Lower lobe of right lung (tissue), 2 donors: ENCODE measurements at places on chromosomes 7 and 10. TPM values are rescaled to one million over a fixed set of nuclear protein-coding genes. Genes with fewer than 3 reads are reported as not detected.

OPALIN gene
- total RNA-seq: not detected

SUGCT gene
- 1.7 TPM for total RNA-seq

PON1 gene
- total RNA-seq: 0.24 TPM

MSS51 gene
- total RNA-seq: 2.7 TPM

ADAM22 gene
- 2.7 TPM for total RNA-seq

SPDYE18 gene
- total RNA-seq: 1.5 TPM

DEPP1 gene
- total RNA-seq: 108 TPM

DNA sequence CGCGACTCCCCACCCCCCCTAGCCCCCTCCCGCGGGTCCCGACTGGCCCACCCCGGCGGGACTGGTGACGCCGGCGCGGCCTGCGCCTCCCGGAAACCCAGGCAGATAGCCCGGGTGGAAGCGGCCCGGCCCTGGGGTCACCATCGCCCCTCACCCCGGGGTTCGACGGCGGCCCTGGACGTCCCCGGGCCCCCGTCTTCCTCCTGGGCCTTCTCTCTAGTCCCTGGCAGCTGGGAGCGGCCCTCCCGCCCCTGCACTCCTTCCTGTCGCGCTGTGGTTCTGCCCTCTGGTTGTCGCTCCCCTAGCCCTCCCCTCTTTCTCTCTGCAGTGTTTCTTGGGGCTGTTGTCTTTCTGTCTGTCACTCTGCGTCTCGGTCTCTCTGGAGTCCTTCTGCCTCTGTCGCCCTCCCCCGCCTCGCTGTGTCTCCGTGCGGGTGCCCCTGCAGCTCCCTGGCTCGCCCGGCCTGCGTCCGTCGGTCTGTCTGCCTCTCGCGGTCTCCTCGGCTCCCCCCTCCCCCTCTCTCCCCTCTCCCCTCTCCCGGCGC lies 90.5 kb upstream of the PAX2 start:
- no peak overlapping the region for H3K27ac ChIP-seq
- H3K27me3 ChIP-seq: peaks cover 83% of the 10 kb centered on the region
- H3K36me3 ChIP-seq: no peaks in the 10 kb centered on the region

DNA sequence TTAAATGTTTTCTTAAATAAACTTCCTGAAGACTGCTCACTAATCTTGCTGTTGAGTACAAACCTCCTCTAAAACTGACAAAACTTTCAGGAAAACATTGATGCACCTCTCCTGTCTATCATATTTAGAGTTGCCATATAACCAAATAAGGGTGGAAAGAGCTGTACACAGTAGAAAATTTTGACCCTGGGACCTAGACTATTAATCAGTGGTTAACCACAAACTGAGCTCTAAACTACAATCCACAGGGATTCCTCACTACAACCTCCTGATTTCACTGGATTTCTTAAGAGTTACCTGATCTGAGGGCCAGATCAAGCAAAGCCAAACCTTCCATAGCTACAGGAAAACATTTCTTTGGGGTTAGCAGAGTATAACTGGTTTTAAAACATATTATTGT lies 39.9 kb upstream of the WNT16 start:
- H3K27me3 ChIP-seq: no peaks in the 10 kb centered on the region
- H3K4me3 ChIP-seq: no peak overlapping the region
- H3K36me3 ChIP-seq: no peaks in the 10 kb centered on the region
- DNase-seq: no peak

DNA sequence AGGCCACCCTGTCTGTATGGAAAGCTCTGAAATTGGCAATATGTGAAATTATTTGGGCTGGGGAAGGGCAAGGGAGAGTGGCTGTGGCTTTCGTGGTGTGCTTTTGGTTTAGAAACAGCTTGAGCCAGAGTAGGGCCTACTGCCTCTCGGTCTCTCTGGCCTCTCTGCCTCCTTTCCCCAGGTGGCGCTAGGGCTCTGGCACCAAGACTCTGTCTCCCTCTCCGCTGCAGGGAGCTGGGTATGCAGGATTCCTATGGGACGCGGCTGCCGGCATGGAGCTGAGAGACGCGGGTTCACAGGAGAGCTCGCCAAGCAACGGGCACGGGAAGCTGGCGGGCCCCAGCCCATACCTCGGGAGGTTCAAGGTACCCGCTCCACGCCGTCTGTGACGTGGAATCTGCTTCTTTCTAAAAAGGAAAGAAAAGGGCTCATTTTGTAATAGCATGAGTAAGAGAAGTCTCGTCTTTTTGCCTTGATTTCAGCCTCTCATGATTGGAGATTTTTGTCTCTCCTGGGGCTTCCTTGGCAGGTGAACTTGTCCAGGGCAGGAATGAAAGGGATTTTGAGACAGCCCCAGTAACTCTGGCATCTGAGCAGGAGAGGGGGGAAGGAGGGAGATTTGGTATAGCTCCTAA lies 105.1 kb upstream of the ANLN start:
- no peaks in the 10 kb centered on the region for H3K27me3 ChIP-seq
- no peak overlapping the region for H3K27ac ChIP-seq
- DNase-seq: no peak
- H3K36me3 ChIP-seq: no peaks in the 10 kb centered on the region
- peaks cover 56% of the 10 kb centered on the region for H3K4me1 ChIP-seq

DNA sequence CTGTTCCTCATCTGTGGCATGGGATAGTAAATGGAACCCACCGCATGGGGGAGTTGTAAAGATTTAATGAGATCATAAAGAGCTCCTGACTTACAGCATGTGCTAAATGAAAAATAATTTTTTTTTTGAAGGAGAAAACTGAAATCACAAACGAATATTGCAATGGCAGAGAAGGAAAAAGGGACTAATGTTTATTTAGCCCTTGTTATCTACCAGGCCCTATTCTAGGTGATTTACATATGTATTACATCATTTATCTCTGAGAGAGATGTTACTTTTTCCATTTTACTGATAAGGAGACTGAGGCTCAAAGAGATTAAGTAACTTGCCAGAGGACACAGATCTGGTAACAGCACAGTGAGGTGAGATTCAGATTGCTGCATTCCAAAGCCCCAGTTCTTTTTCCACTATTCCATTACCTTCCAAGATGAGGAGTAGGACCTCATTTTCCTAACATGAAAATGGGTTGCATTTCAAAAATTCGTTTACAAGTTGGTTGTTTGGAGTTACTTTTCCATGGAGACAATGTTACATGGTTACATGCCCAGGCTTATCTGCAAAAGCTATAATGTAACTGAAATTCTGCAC lies 28.6 kb downstream of the VCL start:
- no peak overlapping the region for H3K4me3 ChIP-seq
- H3K27ac ChIP-seq: no peak overlapping the region
- DNase-seq: no peak
- H3K36me3 ChIP-seq: no peaks in the 10 kb centered on the region

GRCh38 chr10:91598211-91598977 lies 34.5 kb downstream of the PPP1R3C start:
- no peaks in the 10 kb centered on the region for H3K36me3 ChIP-seq
- H3K27me3 ChIP-seq: no peaks in the 10 kb centered on the region
- no peak for DNase-seq

- no peak overlapping the region for H3K27ac ChIP-seq
- no peak for DNase-seq
- no peak overlapping the region for H3K4me3 ChIP-seq
- H3K27me3 ChIP-seq: no peaks in the 10 kb centered on the region
- no peaks in the 10 kb centered on the region for H3K36me3 ChIP-seq
These were observed 130.7 kb upstream of the KMT2E start for GRCh38 chr7:104883248-104883717.

- DNase-seq: no peak
- H3K27me3 ChIP-seq: no peaks in the 10 kb centered on the region
- H3K4me3 ChIP-seq: no peak overlapping the region
- no peaks in the 10 kb centered on the region for H3K36me3 ChIP-seq
- H3K27ac ChIP-seq: no peak overlapping the region
- no peaks in the 10 kb centered on the region for H3K4me1 ChIP-seq
These were observed 15.6 kb downstream of the GRIFIN start for GRCh38 chr7:2460641-2461040.

DNA sequence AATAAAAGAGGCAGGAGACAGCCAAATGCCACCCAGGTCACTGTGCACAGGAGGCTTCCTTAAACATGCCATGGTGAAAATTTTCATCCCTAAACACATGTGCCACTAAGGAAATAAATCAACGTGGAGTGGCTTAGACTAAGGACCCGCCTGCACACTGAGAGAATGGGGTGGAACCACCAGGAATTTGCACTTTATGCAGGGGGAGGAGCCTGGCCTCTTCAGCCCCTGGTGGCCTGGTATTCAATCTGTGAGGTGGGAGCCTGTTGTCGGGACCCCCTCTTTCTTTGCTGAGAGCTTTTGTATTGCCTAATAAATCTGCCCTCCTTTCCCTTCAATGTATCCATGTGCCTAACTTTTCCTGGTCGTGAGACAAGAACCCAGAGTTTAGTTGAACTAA lies 204.6 kb upstream of the NRP1 start:
- H3K36me3 ChIP-seq: no peaks in the 10 kb centered on the region
- DNase-seq: no peak
- no peaks in the 10 kb centered on the region for H3K27me3 ChIP-seq
- H3K4me3 ChIP-seq: no peak overlapping the region
- H3K27ac ChIP-seq: no peak overlapping the region

DNA sequence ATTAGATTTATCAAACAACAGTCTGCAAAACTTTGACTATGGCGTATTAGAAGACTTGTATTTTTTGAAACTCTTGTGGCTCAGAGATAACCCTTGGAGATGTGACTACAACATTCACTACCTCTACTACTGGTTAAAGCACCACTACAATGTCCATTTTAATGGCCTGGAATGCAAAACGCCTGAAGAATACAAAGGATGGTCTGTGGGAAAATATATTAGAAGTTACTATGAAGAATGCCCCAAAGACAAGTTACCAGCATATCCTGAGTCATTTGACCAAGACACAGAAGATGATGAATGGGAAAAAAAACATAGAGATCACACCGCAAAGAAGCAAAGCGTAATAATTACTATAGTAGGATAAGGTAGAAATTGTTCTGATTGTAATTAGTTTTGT lies 31.4 kb downstream of the LRRC17 start:
- H3K4me1 ChIP-seq: no peaks in the 10 kb centered on the region
- no peak for DNase-seq
- no peak overlapping the region for H3K27ac ChIP-seq
- no peaks in the 10 kb centered on the region for H3K27me3 ChIP-seq
- H3K36me3 ChIP-seq: no peaks in the 10 kb centered on the region

DNA sequence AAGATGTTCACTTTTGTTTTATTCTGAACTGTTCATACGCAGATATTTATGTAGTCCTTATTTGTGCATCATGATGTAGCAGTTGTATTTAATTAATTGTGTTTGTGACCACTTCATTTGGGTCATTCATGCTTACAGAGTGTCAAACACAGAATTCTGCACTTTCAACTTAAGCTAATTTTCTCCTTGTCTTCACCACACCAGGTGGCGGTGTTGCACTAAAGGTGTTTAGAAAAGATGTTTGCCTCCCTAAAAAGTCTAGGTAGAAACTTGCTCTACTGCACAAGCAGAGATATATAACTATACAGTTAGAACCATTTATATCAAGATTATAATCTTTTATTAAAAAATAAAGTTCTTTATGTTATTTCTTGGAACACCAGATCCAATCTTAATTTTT lies 1.3 kb upstream of the TAS2R38 start:
- peaks cover 7% of the 10 kb centered on the region for H3K4me1 ChIP-seq
- H3K4me3 ChIP-seq: no peak overlapping the region
- no peaks in the 10 kb centered on the region for H3K27me3 ChIP-seq
- H3K27ac ChIP-seq: no peak overlapping the region
- DNase-seq: no peak

DNA sequence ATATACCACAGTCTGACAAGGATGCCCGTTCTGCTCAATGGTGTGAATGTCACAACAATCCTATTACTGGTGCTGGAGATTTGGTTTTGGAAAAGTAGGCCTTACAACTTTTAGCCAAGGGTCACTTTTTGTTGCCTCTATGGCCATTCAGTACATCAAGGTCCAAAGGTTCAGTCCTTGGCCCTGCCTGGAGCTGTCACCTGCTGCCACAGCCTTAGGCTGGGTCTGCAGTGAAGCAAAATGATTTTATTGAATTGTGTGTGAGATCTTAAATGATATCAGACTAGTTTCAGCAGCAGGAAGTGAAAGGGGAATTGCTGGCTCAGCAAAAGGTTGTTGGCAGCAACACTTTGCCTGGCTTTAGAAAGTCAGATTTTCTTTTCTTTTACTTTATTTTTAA lies 427.6 kb downstream of the THSD7A start:
- no peak for DNase-seq
- no peaks in the 10 kb centered on the region for H3K4me1 ChIP-seq
- H3K27me3 ChIP-seq: no peaks in the 10 kb centered on the region
- H3K27ac ChIP-seq: no peak overlapping the region

- H3K36me3 ChIP-seq: no peaks in the 10 kb centered on the region
- H3K27me3 ChIP-seq: no peaks in the 10 kb centered on the region
- H3K4me1 ChIP-seq: peaks cover 23% of the 10 kb centered on the region
These were observed 8.0 kb downstream of the IKZF1 start for GRCh38 chr7:50312250-50313162.

DNA sequence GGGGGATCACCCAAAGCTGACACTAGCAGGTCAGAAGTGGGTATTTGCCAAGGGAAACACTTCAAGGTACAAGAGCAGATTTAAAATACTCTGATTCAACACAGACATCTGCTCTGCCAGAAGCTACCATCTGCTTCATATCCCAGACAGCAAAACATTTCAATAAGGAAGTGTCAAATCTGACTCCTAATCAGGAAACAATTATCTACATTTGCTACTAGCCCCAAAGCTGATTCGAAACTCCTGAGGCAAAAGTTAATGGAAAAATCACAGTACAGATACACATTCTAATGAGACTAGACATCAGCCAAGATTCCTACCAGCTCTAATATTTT lies 48.9 kb downstream of the PARD3 start:
- no peak overlapping the region for H3K4me3 ChIP-seq
- peaks cover 32% of the 10 kb centered on the region for H3K4me1 ChIP-seq
- DNase-seq: no peak
- H3K36me3 ChIP-seq: no peaks in the 10 kb centered on the region

GRCh38 chr7:26052706-26053105 lies 99.3 kb upstream of the NFE2L3 start:
- H3K4me3 ChIP-seq: no peak overlapping the region
- H3K27me3 ChIP-seq: peaks cover 5% of the 10 kb centered on the region
- no peaks in the 10 kb centered on the region for H3K4me1 ChIP-seq
- DNase-seq: no peak
- no peak overlapping the region for H3K27ac ChIP-seq

DNA sequence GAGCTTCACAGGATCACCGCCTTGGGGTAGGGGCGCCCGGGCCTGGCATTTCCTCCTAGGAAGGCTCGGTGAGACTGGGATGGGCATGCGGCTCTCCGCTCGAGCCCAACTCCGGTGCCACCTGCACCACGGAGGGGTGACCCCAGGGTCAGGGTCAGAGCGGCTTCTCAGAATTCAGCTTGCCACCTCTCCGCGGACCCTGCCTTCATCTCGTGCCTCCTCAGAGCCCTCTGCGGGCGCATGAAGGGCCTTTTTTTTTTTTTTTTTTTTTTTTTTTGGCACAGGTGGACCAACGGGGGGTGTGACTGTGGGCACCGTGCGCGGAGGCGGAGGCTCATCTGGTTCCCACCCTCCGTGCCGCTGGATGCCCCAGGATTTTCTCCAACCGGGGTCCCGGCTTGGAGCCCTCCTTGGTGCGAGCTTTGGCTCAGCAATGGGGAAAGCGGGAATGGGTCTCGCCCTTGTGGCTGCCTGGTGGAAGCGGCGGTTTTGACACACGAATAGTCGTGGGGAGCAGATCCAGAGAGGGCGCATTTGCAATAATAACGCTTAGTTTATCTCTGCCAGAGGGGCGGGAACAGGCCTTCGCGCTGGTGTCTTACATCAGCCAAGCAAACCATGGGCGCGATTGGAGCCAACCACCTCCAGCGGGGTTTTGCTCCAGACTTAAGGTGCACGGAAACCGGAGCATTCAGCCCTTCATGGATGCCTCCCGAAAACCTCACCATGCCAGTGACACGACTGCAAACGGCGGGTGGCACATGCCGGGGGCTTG lies 5.0 kb upstream of the TNRC18 start:
- H3K4me1 ChIP-seq: peaks cover 29% of the 10 kb centered on the region
- peak; percentile 72 for DNase-seq
- H3K36me3 ChIP-seq: no peaks in the 10 kb centered on the region
